ENCODE measurements at places on chromosomes 13 and 19.

DNA sequence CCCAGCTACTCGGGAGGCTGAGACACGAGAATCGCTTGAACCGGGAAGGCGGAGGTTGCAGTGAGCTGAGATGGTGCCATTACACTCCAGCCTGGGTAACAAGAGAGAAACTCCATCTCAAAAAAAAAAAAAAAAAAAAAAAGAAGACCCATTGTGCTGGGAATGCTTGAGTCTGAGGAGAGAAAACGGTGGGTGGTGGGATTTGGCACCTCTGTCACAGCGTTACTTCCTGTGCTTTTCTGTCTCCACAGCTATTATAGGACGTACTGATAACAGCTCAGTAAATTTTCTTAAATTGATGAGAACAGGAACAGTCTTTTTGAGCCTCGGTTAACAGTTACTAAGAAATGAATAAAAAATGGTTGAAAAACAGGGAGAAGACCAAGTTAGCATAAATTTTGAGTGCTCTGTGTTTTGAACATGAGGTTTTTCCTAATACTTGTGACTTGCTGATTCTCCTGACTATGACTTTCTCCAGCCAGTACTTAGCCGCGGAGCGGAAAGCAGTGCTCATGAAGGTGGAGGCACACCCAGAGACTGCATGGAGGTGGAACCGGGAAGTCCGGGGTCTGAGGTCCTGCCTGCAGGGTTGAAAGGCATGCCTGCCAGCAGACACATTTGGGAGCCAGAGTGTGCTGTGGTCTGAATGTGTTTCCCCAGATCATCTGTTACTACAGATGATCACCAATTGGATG lies 55.3 kb upstream of the TEX29 start:
- DNase-seq, result no peak

DNA sequence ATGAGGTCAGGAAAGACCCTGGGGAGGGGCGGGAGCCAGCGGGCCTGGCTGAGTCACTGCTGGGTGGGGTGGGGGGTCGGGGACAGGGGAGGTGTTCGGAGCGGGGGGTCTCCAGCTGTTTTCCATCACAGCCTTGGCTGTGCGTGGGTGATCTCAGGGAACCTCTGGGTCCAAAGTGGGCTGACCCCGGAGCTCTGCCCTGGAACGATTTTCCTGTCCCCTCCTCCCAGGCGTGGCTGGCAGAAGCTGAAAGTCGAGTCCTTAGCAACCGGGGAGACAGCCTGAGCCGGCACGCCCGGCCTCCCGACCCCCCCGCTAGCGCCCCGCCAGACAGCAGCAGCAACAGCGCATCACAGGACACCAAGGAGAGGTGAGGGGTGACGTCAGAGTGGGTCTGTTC lies 10.6 kb downstream of the TRIP10 start:
- DNase-seq, result no peak

DNA sequence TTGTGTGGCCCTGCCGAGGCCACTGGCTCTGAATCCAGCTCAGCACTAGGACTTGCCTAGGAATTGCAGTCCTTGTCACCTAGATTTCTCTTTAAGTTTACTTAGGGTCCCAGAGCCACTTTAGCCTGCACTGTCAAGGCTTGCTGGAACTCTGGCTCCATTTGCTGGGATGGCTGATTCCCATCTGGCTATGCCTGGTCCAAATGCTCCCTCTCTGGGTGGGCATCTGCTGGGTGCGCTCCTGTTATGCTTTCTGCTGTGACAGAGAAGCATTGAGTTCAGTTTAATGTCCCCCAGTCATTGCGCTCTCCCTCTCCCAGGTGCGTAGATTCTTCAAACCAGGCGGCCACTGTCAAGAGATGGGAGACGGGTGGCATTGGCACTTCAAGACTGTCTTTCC lies 102.2 kb downstream of the MTUS2 start:
- DNase-seq, result no peak

DNA sequence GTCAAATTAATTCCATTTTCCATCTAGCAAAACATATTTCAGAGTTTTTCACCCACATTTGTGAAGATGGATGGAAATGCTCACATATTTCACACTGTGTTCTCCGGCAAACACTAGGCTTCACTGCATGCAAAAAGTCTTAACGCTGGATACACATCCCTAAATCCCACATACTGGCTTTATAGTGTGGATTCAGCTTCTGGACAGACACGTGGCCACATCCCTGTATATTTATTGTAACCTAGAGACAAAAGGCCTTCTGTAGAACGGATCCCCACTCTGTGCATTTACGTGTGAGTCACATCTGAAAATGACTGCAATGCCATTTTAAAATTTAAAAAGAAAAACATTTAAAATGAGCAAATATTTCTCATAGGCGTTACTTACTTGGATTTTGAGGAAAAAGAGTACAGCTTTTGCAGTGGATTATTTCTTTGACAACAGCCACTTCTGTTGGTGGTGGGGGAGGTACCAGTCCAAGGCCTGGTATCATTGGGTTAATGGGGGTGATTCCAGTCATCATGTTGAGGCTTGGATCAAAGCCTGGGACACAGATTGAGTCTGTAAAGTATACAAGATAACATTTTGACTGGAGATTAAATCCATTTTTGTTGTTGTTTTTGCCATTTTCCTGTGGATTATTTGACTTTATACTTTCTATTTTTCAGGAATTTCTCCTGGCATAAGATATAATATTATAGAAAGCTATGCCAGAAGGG lies 337.7 kb downstream of the DNAJC15 start:
- no peak for DNase-seq

GRCh38 chr19:23571175-23571574 lies 115.8 kb downstream of the ZNF675 start:
- DNase-seq, result no peak

DNA sequence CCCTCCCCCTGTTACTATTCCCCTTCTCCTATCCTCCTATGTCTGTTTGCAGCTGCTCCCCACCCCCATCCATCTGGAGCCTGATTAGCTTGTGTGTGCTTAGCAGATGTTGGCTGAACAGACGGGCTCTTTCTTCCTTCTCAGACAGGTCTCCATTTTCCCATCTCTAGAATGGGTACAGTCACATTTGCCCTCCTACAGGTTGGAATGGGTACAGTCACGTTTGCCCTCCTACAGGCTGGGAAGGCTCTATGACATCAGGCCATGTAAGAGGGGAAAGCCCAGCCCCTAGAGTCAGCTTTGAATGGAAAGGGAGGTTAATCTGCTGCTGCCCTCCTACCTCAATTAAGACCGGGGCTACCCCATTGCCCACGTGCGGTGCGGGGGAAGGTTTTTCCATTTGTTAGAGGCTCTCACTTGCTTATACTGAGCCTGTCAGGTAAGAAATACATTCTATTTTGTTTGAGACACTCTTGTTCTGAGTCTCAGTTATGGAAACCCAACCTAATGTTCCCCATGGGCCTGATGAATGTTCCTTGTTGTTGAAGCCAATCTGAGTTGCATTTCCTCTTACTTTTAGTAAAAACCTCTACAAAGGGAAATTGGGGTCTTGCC lies 2.2 kb upstream of the CLEC17A start:
- DNase-seq, result no peak

DNA sequence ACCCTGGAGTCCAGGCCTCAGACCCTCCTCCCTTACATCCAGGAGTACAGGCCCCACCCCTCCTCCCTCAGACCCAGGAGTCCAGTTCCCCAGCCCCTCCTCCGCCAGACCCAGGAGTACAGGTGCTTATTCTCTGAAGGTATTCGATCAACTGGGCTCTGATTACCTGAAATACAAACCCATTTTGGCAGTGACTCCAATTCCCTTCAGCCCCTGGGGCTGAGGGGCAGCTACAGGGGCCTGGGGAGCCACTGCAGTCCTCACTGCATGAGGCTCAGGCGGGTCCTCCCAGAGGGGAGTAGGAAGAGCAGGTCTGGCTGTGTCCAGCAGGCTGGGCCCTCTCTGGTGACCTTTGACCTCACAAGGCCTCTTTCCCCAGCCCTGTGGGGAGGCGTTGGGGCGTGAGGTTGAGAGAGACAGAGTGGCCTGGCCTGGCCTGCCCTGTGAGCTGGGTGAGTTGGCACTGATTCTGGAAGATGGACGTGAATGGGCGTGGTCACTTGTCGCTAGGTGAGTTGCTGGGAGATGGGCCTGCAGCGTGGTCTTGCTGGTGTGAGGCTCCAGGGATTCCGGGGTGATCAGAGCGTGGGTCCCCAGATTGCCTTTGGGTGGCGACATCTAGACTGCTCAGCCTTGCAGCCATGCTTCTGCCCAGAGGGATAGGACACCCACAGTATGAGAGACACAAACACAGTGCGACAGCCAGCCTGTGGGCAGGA lies 3.1 kb downstream of the BCAT2 start:
- DNase-seq, result no peak

- no peak for DNase-seq
Measured at GRCh38 chr19:3359015-3359918, 7.1 kb upstream of the NFIC start.

GRCh38 chr19:15820646-15821045 lies 5.2 kb upstream of the OR10H1 start:
- no peak for DNase-seq

DNA sequence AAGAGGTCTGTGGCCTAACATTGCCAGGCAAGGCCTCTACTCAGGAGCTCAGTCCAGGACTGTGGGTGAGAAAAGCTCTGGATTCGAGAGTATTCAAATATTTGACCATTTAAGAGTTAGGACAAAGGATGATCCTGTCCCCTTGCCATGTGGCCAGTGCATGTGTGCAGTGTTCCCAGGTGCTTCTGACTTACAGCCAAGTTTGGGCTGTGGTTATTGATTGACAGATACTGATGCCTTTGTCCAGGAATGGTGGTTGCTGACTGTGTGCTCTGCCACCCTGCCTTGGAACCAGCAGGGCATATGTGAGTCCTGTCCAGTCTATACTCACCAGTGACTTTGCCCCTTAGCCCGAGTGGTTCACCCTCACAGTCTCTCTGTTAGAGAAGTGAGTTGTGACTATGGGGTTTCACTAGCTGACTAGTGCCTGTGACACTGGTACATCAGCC lies 51.9 kb downstream of the GARRE1 start:
- DNase-seq, result no peak

GRCh38 chr13:109254274-109254673 lies 532.1 kb downstream of the IRS2 start:
- DNase-seq, result no peak

GRCh38 chr19:40452016-40452415 lies 7.9 kb upstream of the SERTAD3 start:
- no peak for DNase-seq

GRCh38 chr13:113742445-113743120 lies 16.4 kb upstream of the TMEM255B start:
- DNase-seq, result no peak

- DNase-seq, result no peak
Measured at GRCh38 chr13:23953860-23954512, 56.7 kb upstream of the C1QTNF9B start.

- no peak for DNase-seq
Measured at GRCh38 chr13:32588736-32589135, 2.5 kb downstream of the PDS5B start.

GRCh38 chr19:18293642-18294466 lies 12.4 kb upstream of the JUND start:
- DNase-seq, result no peak

GRCh38 chr13:74273581-74273980 lies 139.4 kb upstream of the KLF12 start:
- DNase-seq, result no peak

DNA sequence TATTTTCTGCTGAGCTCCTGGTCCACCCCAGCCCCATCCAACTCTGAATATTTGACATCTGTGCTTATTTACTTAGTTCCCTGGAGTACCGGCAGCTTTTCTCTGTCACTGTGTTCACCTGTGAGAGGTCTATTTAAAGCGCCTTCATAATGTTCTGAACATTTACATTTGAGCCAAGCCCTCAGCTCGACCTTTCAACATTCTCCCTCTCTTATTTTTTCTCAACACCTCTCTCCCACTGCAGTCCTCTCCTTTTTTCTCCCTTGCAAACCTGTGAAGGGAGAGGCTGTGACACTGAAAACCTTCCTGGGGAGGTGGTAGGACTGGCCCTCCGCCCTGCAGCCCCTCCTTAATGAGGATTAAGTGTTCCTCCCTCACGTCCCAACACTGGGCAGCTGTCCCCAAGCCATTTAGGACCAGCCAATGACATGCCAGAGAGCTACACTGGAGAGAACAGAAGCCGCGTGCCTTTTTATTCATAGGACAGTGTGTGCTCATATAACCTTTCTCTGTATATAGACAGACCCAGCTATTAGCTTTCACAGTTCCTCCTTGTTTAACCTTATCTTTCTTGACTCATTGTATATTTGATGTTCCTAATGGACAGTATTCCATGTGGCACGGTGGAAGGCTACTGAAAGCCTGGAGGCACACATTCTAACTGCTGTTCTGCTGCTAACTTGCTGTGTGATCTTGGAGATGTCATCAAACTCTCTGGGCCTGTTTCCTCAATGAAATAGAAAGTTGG lies 134.8 kb downstream of the NUFIP1 start:
- DNase-seq, result no peak

- DNase-seq, result no peak
Measured at GRCh38 chr19:18135712-18136584, 17.0 kb upstream of the PIK3R2 start.

- DNase-seq, result no peak
Measured at GRCh38 chr19:55643887-55644176, 383 bp downstream of the ZNF581 start.

DNA sequence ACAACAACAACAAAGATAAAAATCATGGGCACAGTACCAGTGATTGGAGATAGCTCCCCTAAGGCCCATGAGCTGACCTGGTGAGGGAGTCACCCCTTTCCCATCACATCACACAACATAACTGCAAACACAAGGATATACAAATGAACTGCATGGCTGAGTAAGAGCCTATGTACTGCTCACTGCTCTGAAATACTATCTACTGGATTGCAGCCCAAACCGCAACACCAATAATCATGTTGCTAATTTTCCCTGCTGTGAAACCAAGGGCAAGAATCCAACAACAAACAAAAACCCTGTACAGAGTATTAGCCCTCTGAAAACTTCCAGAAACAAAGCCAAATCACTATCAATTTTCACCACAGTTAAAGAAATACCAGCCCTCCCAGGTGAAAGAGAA lies 1893.2 kb downstream of the PCDH9 start:
- no peak for DNase-seq

- no peak for DNase-seq
Measured at GRCh38 chr19:34145741-34146202, 26.5 kb upstream of the LSM14A start.

DNA sequence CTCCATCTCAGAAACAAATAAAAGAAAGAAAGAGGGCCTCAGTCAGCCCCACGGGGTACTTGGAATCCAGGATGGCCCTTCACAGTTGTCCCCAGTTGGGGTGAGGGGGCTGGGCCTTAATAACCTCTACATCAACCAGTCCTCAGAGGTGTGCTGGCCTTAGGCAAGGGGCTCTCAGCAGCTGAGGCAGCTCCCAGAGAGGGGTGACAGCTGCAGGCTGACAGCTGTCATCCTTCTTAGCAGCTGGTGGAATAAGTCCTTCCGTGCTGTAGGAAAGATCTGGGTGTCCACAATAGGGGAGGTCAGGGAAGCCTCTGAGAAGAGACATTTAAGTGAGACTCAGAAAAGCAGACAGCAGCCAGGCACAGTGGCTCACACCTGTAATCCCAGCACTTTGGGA lies 7.4 kb downstream of the BCAM start:
- DNase-seq, result no peak

GRCh38 chr13:32316028-32316339 lies 676 bp downstream of the BRCA2 start:
- no peak for DNase-seq

Measured in cortex of kidney (tissue), 1 donor.